ENCODE measurements at places on chromosomes 3 and 15.

GRCh38 chr3:192331749-192332385 is 395.5 kb downstream of the FGF12 start:
- no peak for DNase-seq

GRCh38 chr15:37880009-37880834 is 54.2 kb upstream of the TMCO5A start:
- DNase-seq = no peak

DNA sequence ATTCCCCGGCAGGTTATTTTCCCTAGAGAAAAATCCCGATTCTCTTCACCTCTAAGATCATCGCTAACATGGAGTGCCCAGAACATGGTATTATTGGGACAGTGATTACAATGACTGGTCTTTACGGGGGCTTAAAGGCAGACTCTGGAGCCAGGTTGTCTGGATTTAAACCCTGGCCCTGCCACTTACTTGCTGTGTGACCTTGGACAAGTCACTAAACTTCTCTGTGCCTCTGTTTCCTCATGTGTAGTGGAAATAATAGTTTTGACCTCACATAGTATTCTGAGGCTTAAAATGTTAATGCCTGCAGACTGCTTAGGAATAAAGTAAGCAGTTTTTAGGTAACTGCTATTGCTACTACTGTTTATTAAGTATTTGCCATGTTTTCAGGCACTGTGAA is 4.4 kb downstream of the PLA2G4D start:
- no peak for DNase-seq

DNA sequence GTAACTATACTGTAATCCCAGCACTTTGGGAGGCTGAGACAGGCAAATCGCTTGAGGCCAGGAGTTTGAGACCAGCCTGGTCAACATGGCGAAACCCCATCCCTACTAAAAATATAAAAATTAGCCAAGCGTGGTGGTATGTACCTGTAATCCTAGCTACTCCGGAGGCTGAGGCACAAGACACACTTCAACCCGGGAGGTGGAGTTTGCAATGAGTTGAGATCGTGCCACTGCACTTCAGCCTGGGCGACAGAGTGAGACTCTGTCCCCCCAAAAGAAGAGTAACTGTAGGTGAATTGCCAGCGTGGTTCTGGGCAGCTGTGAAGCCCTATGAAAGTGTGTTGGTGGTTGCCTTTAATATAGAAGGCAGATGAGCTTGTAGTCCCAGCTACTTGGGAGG is 95.9 kb downstream of the SLCO3A1 start:
- DNase-seq = no peak

DNA sequence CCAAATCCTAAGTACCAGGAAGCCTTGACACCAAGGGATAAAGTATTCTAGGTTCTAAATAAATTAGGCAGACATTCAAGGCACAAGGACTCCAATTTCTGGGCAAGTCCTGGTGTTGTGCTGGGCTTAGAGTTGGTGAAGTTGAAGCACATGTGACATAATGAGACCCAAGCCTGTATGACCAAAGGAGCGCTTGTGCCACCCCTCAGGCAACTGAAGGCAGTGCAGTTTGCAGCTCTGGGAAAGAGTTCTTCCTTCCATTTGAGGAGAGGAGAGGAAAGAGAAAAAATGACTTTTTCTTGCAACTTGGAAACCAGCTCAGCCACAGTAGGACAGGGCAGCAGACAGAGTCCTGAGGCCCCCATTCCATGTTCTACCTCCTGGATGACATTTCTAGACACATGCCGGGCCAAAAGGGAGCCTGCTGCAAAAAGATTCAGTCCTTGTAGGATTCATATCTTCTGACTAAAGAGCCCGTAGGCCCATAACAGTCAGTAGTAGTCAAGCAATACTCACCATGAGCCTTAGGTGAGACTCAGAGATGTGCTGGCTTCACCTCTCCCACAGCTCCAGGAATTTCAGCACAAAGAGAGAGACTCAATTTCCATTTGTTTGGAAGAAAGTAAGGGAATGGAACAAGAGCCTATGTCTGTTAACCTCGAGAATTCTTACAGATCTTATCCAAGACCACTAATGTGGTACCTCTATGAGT is 588.8 kb upstream of the BCHE start:
- DNase-seq = no peak

DNA sequence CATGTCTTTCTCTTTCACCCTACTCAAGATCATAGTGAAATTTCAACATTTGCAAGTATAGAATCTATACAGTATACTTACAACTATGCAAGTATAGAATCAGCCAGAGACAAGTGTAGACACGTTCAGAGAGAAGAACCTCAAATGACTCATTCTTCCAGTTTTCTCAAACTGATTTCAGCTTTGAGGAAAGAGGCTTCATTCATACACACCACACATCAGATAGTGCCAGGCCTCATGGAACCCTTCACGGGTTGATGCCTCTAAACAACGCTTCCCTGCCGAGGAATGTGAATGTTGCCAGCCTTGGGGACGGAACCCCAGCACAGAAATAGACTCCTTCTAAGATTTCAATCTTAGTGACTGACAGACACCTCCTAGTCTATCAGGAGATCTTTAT is 135.7 kb downstream of the FOXP1 start:
- DNase-seq = no peak

DNA sequence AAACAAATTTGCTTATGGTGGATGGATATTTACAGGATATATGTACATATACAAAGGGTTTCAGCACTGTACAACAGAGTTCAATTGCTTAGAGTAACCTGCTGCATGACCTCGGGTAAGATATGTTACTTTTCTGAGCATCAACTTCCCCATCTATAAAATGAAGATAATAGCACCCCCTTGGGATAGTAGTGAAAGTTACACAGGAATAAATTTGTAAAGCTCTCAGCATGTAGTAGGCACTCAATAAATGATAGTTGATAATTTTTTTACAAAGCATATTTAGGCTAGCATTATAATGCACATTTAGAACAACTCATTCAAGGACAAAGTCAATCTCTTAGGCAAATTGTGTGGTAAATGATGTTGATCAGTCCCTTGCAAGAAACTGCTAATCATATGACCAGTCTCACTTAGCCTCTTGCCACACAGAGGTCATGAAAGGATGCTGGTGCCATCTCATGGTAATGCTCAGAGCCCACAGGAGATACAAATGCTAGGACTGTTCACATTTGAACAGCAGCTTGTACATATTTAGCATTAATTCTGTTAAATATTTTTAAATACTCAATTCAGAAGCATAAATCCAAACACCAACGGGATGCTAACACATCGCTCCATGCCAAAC is 123.9 kb downstream of the MAGI1 start:
- DNase-seq = no peak

Measured in AG09309 (cell line).